ENCODE measurements at places on chromosomes 13 and 19.

DNA sequence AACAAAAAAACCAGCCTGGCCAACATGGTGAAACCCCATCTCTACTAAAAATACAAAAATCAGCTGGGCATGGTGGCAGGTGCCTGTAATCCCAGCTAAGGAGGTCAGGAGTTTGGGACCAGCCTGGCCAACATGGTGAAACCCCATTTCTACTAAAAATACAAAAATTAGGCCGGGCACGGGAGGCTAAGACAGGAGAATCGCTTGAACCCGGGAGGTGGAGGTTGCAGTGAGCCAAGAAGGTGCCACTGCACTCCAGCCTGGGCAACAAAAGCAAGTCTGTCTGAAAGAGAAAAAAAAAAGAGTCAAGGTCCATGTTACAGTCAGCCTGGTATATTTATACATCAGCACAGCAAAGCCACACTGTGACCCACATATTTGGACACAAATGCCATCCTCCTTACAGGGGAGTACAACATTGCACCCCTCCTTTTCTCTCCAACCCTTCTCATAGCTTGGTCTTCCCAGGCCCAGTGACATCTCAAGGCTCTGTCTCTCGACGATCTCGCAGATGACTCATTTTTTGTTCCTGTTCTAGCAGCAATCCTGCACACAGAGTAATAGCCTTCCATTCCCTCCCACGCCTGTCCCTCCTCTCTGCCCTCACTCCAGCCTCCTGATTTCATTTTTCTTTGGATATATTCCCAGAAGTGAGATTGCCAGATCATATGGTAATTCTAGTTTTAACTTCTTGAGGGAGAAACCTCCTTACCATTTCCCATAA, 21.0 kb upstream of the DPP9 start:
- no peak overlapping the region for H3K27ac ChIP-seq
- peaks cover 4% of the 10 kb centered on the region for H3K4me1 ChIP-seq
- H3K36me3 ChIP-seq = no peaks in the 10 kb centered on the region
- peaks cover 17% of the 10 kb centered on the region for H3K27me3 ChIP-seq

DNA sequence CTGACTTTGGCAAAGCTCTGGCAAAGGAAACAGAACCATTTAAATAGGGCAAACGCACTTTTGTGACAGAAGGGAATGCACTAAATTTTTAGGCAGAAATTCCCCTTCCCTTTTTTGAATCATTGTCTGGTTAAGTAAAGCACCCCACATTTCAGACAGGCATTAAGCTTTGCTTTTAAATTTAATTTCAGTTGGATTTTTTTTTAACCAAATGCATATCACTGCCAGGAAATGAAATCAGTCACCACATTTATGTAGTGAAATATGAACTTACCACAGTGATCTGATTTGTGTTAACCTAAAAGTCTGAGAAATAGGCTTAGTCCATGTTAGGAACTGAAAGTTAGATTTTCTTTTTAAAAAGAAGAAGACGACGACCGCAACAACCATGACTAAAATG, 10.8 kb downstream of the GPR183 start:
- peaks cover 57% of the 10 kb centered on the region for H3K36me3 ChIP-seq
- H3K4me1 ChIP-seq = peaks cover 70% of the 10 kb centered on the region
- DNase-seq = peak; percentile 37
- peak overlapping the region; percentile 63 for H3K4me3 ChIP-seq
- H3K27me3 ChIP-seq = no peaks in the 10 kb centered on the region

DNA sequence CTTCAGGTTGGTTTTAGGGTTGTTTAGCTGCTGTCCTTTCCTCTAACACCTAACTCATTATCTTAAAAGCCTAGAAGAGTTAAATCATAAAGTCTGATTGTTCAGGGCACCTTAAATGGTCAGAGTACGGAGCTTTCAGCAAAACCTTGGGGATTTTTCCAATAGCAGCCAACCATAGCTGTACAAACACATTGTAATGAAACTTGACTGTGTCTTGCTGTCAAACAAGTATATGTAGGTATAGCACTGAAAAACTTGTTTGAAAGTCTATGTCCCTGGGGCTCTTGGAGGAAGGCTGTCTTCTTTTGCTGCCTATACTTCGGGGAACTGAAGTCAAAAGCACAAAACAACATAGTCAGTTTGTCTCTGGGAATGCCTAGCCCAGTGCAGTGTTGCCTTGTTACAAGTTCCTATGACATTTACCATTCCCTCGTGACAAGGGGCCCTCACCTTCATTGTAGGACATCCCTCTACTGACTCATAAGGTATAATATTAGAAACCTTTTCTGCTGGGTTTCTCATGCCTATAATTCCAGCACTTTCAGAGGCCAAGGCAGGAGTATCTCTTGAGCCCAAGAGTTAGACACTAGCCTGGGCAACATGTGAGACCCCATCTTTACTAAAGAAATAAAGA, 474.5 kb upstream of the NBEA start:
- no peaks in the 10 kb centered on the region for H3K36me3 ChIP-seq
- no peak overlapping the region for H3K27ac ChIP-seq
- no peaks in the 10 kb centered on the region for H3K4me1 ChIP-seq
- H3K4me3 ChIP-seq = no peak overlapping the region

GRCh38 chr13:61546413-61546812, 130.8 kb upstream of the PCDH20 start:
- no peaks in the 10 kb centered on the region for H3K36me3 ChIP-seq
- no peak for DNase-seq
- no peaks in the 10 kb centered on the region for H3K27me3 ChIP-seq
- H3K4me3 ChIP-seq = no peak overlapping the region
- H3K27ac ChIP-seq = no peak overlapping the region

Data from activated CD4-positive, alpha-beta T cell treated with anti-CD3 and anti-CD28 coated beads, Interleukin-2, amount 10 ng/mL, durations not matched to agents 7 days and 5 days (primary cell).